ENCODE measurements at places on chromosomes 12 and 14. TPM values are rescaled to one million over a fixed set of nuclear protein-coding genes. Genes with fewer than 3 reads are reported as not detected.

Gene CLEC9A
- total RNA-seq = not detected

DNA sequence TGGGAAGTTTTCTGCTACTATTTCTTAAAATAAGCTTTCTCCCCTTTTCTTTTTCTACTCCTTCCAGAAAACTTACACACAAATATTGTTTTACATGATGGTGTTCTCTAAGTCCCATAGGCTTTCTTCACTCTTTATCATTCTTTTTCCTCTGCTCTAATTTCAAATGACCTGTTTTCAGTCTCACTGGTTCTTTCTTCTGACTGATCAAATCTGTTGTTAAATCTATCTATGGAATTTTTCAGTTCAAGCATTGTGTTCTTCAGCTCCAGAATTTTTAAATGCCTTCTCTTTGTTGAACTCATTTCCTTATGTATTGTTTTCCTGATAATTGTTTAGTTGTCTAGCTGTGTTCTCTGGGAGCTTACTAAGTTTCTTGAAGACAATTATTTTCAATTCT, 29.5 kb upstream of the CNOT2 start:
- no peak overlapping the region for H3K27ac ChIP-seq
- no peak overlapping the region for H3K4me3 ChIP-seq
- H3K4me1 ChIP-seq = no peaks in the 10 kb centered on the region
- no peaks in the 10 kb centered on the region for H3K27me3 ChIP-seq
- DNase-seq = no peak

- H3K27ac ChIP-seq = no peak overlapping the region
- no peaks in the 10 kb centered on the region for H3K36me3 ChIP-seq
- DNase-seq = no peak
- no peak overlapping the region for H3K4me3 ChIP-seq
- H3K27me3 ChIP-seq = no peaks in the 10 kb centered on the region
Measured at GRCh38 chr12:56074396-56074795, 5.6 kb upstream of the ERBB3 start.

- no peaks in the 10 kb centered on the region for H3K27me3 ChIP-seq
- no peak overlapping the region for H3K4me3 ChIP-seq
- H3K4me1 ChIP-seq = no peaks in the 10 kb centered on the region
Measured at GRCh38 chr14:33934938-33935337, 15.9 kb downstream of the EGLN3 start.

DNA sequence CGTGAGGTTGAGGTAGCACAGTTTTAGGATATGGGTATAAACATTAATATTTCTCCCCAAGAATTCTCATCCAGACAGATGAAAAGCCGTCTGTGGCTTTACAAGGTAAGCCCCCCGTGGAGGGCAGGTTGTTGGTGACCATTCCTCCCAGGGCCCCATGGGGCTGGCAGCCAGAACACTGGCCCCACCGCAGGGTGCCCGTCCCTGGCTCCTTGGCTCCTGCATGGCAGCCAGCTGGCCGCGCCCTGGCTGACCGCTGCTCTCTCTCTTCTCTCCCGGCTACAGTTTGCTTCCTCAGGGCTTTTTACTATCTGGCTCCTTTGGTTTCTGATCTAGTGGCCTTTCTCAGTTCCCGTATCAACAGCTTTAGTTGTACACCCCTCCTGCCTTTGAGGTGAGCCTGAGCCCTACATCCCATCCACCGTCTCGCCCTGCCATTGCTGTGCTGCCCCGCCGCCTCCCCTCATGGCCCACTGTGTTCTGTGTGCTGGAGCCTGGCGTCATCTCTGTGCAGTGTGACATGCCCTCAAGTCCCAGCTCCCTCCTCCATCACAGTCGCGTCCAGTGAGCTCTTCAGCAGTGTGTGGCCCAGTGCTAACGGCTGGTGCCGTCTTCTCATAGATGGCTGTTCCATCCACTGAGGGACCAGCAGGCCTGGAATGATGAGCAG, 25.8 kb downstream of the RAB35 start:
- H3K36me3 ChIP-seq = peaks cover 13% of the 10 kb centered on the region
- no peak for DNase-seq
- H3K4me1 ChIP-seq = peaks cover 12% of the 10 kb centered on the region
- H3K27ac ChIP-seq = no peak overlapping the region

DNA sequence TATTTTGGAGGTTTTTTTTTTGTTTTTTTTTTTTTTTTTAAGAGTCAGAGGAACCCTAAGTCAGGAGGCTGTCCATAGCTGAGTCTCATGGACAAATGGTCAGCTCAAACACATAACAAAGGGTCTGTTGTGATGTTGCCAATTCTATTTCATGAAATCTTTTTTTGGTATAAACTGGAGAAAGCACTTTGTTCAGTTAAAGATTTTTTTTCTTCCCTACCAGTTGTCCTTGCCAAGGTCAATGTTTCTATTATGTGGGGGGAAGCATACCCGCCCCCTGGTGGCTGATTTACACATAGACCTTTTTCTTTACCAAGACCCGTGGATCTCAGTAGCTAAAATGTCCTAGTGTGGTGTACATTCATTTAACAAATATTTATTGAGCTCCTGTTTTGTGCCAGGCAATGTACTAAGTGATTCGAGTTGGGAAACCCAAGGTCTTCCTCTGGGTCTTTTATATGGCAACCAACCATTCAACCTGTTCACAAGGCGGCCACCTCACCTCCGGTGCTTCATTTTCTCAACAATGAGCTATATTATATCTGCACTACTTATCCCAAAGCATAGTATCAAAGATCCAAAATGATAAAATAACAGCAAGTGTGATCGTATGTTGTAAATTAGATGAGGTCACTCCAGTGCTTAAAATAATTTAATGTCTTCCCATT, 214.5 kb downstream of the PAH start:
- no peak for DNase-seq
- no peaks in the 10 kb centered on the region for H3K27me3 ChIP-seq
- no peak overlapping the region for H3K27ac ChIP-seq

DNA sequence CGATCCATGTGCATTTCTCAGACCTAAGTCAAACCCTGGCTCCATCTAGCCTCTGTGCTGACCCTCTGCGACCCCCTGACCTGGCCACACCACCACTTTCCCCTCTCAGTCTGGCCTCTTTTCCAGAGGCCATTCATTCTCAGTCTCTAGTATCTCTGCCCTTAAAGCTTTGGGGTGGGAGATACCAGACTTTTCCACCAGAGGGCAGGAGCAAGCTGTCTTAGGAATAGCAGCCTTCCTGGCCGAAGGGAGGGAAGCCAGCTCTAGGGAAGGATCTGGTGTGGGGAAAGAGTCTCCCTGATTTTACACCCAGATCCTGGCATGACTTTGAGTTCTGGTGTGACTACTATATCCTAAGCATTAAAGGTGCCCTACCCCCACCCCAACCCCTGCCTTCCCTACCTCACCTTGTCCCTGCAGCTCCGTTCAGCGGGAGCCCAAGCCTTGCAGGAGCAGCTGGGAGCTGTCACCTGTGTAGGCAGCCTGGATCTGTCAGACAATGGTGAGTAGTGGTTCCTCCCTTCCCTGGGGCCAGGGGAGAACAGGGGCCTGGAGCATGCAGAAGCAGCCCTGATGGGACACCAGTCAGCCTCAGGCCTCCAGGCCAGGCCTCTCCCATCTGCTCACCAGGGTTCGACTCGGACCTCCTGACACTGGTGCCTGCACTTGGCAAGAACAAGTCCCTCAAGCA, 6.6 kb downstream of the CARMIL3 start:
- no peak overlapping the region for H3K27ac ChIP-seq
- no peaks in the 10 kb centered on the region for H3K27me3 ChIP-seq
- H3K36me3 ChIP-seq = no peaks in the 10 kb centered on the region
- DNase-seq = peak; percentile 63

DNA sequence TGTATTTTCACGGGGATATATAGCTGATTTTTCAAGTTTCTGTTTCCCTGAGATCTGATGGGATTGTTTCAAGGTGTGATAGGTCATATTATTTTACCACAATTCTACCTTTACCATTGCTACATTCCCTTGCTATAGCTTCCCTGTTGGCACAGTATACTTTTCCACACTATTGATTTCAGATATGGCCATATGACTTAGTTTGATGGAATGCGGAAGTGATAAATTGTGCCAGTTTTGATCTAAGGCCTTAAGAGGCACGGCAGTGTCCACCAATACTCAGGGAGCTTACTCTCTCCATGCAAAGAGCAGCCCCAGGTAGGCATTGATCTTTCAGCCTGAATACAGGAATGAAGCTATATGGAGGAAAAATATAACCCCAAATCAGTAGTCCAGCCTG, 315.7 kb downstream of the SLC16A7 start:
- no peaks in the 10 kb centered on the region for H3K4me1 ChIP-seq
- DNase-seq = no peak
- no peaks in the 10 kb centered on the region for H3K36me3 ChIP-seq
- H3K27ac ChIP-seq = no peak overlapping the region
- no peaks in the 10 kb centered on the region for H3K27me3 ChIP-seq
- H3K4me3 ChIP-seq = no peak overlapping the region

All from CD4-positive, alpha-beta memory T cell (primary cell).